Hepatic stellate cell (primary cell): ENCODE measurements at places on chromosomes 4 and X.

- DNase-seq, result no peak
Measured at GRCh38 chr4:64495946-64496345, 86.7 kb upstream of the TECRL start.

- DNase-seq, result peak; percentile 24
Measured at GRCh38 chr4:16772366-16772850, 126.0 kb downstream of the LDB2 start.

DNA sequence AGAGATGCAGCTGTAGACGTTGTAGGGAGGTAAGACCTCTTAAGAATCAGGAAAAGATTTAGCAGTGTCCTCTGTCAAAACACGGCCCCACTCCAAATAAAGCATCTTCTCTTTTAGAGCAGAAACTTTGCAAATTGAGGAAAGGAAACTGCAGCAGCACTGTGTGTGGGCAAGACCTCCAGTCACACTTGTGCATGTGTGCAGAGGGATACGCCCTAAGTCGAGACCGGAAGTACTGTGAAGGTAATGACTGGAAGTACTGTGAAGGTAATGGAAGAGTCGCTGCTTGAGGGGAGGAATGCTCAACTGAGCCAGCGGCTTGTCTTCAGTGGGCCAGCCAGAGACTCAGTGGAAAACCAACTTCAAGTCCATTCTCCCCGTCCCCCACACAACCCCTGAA, 46.5 kb downstream of the EGF start:
- DNase-seq, result no peak

GRCh38 chrX:135923353-135923752, 29.8 kb downstream of the SAGE1 start:
- no peak for DNase-seq

DNA sequence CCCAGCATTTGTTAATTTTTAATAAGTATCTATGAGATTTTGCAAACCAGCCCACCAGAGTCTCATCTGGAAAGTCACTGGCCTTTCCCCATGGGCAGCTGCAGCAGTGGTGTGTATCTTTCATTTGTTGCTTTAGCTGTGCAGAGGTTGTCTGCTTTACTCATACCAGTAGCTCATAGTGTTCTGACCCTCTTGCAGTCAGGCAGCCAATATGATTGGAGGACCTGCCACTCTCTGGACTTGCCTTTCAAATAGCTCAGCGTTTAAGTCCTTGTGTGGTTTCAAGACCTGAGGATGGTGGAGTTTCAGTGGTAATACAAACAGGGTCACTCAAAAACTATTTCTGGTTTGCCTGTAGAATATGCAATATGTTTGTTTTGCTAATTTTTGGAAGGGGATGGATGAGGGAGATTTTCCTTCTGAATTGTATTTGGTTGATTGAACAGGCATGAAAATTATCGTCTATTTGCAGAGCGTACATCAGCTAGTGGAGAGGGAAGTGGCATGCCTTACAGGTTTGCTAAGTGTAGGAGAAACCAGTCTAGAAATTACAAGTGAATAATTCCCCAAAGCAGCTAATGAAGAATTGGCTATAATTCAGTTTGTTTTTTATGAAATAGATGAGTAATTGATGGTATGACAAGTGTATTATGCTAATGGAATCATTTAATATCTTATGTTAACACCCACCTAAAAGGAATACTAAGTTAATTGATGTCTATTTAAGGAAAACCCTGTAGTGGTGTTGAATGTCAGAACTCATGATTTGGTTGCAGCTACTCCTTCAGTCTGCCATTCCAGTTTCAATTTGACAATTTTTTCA, 8.9 kb downstream of the POLA1 start:
- no peak for DNase-seq
